ENCODE measurements at places on chromosomes 11 and 22. TPM values are rescaled to one million over a fixed set of nuclear protein-coding genes. Genes with fewer than 3 reads are reported as not detected.

- DNase-seq = no peak
These were observed 28.7 kb downstream of the IGLL1 start for GRCh38 chr22:23551385-23551784.

GRCh38 chr11:16792426-16792825 is 54.0 kb downstream of the C11orf58 start:
- no peak for DNase-seq

- DNase-seq = no peak
These were observed 1.4 kb downstream of the MYOD1 start for GRCh38 chr11:17720796-17721171.

The TEX54 gene
- total RNA-seq = not detected
